Vagina (tissue), 2 donors: ENCODE measurements at places on chromosomes 1 and 21.

GRCh38 chr1:90964444-90965035, 57.3 kb downstream of the ZNF644 start:
- DNase-seq = no peak

GRCh38 chr21:34148826-34149558, 75.6 kb downstream of the MRPS6 start:
- no peak for DNase-seq

GRCh38 chr1:28194326-28195035, 18.0 kb upstream of the PTAFR start:
- DNase-seq = no peak

DNA sequence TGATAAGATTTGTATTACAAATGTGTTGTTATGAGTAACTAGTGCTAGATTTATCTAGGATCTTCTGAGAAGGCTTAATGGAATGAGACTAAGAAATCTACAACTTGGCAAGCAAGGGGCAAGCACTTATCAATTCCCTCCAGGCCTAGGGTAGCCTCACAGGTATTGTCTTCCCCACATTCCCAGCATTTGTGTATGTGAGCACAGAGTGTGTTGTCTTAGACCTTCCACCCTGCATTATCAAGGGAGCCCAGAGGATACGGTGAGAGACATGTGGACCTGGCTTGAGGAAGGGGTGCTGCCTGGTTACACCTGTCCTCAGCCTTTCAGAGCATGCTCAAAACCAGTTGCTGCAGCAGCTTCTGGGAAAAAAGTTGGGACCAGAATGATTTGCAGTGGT, 327.2 kb downstream of the MRPL39 start:
- DNase-seq = no peak

- DNase-seq = no peak
Measured at GRCh38 chr1:248807067-248807737, 18.5 kb downstream of the SH3BP5L start.

DNA sequence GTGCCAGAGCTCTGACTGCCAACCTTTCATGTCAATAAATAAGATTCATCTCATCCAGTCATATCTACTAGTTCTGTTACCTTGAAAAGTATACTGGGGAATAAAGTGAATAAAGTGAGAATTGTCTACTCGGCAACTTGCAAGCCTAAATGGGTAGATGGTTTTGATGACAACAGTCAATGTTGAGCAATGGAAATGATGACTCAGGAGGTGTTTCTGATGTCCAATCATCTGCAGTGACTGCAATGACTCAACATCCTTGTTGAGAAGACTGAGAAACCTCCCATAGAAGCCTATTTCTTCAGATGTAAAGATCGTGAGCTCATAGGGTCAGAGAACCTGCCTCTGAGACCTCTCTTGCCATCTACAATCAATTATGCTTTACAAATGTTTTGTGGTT, 276.4 kb downstream of the SPATA17 start:
- no peak for DNase-seq

- DNase-seq = no peak
Measured at GRCh38 chr21:26127918-26128317, 42.7 kb downstream of the APP start.

- no peak for DNase-seq
Measured at GRCh38 chr1:152756872-152757271, 953 bp upstream of the KPRP start.
